ENCODE measurements at places on chromosomes 7 and 10.

- no peak for DNase-seq
Observed at GRCh38 chr7:42207420-42207819, 29.6 kb downstream of the GLI3 start.

DNA sequence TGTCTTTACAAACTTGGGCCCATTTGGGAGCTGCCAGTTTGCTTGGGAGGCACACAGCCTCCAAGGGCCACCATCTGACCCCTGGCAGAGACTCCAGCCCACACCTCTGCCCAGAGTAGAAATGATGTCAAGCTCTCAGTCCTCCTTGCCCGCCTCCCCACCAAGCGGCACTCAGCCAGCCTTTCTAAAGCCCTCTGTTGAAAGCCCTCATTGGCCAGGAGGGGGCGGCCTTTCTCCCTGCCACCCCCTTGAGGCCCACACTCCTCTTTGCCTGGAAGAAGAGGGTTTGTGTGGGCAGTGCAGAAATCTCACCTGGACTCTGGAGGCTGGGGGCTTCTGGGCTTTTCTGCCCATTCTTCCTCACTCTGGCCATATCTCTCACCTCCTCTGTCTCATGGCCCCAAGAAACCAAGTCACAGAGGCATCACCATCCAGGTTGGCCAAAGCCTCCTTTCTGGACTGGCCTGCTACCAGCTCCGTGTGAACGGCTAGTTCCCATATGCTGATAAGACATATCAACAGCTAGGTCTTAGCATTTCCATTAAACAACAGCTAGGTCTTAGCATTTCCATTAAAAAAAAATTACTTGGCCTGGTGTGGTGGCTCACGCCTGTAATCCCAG is 36.1 kb downstream of the UBTD1 start:
- DNase-seq = peak; percentile 68

DNA sequence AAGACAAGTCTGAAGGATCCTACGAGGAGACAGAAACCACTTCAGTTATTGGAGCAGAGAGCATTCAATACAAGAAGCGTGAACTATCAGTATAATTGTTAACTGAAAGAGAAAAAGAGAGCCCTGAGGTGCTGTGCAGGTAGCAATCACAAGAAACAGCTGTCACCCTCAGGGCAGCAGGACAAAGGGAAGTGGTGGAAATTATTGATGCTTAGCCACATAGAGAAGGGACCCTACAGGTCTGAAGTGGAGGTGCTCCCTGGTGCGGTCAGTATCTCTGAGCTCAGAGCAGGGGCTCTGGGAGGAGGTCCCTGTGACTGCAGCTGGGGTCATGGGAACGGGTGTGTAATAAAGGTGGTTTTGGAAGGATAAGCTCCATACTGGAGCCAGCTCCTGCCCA is 97.8 kb upstream of the KLF6 start:
- no peak for DNase-seq

DNA sequence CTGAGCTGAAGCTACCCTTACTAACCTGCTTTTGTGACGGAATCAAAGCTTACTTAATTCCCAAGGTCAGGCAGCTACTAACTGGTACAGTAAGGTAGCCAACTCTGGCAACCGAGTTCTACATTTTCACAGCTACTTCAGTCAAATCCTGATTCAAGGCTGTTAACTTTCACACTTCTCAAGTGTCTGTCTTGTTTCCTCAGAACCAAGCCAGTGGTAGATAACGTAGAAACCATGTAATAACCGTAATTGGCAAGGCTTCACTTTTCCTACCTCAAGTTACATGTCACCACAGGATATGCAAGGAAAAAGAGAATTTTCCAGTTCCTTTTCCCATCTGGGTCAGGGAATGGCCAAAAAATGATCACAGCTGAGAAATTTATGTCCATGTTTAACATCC is 746.7 kb downstream of the NRG3 start:
- DNase-seq = no peak

- peak; percentile 84 for DNase-seq
Observed at GRCh38 chr10:119103903-119104653, at the start of gene DENND10. Gene DENND10 (plus strand): TSS chr10:119104113. CDS start chr10:119104143, 30 bp downstream.

DNA sequence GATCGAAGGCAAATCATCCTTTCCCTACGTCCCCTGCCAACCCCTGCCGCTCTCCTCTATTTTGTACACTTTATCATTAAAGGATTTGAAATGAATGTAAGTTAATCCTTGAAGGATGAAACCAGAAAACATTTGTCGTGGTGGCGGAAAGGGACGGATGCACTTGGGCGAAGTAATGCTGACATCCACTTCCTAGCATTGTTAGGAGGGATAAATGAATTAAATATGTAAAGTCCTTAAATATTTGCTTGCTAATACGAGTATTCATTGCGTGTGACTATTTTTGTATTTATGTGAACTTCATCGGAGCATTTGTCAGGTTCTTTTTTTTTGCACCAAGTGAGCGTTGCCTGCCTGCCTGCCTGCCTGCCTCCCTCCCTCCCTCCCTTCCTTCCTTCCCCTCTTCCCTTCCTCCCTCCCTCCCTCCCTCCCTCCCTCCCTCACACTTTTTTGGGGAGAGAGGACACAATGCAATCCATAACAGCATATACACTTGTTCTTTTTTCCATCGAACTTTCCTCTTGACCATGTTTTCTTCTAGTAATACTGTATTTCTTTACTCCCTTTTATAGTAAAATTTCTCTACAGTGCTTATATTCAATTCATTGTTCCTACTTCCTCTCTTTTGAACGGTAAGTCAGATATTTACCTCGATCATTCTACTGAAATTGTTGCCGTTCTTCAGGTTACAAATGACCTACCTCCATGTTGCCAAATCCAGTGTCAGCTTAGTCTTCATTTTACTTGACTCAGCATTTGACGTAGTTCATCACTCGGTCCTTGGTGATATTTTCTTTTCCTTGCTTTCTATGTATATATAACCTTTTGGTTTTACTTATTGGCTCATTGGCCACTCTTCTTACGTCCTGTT is 831 bp downstream of the CCDC7 start:
- DNase-seq = no peak

GRCh38 chr10:51246156-51246555 is 171.9 kb downstream of the PRKG1 start:
- no peak for DNase-seq

GRCh38 chr7:81221527-81222217 is 302.8 kb upstream of the SEMA3C start:
- no peak for DNase-seq

GRCh38 chr10:110269374-110270318 is 35.1 kb downstream of the SMNDC1 start:
- DNase-seq = no peak

GRCh38 chr10:86824151-86824550 is 67.7 kb downstream of the BMPR1A start:
- no peak for DNase-seq

GRCh38 chr10:59155556-59155955 is 20.9 kb upstream of the PHYHIPL start:
- no peak for DNase-seq

DNA sequence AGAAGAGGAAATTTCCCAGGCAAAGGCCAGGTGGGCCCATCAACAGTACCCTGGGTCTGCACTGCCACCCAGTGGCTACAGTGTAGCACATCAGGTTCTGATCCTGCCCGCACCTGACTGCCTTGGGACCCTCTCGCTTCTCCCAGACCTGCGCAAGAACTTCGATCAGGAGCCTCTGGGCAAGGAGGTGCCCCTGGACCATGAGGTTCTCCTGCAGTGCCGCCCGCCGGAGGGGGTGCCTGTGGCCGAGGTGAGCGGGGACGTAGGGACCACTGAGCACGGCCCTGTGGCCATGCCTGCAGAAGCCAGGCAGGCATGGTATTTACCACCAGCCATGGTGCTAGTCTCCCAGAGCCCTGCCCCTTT is 33.9 kb upstream of the SLC29A3 start:
- peak; percentile 77 for DNase-seq

- no peak for DNase-seq
Observed at GRCh38 chr7:80387634-80388193, 124.2 kb downstream of the GNAT3 start.

GRCh38 chr7:45713669-45714520 is 139.7 kb downstream of the ADCY1 start:
- no peak for DNase-seq

Measured in WTC11 (cell line).